ENCODE measurements at places on chromosomes 4 and X.

- no peak for DNase-seq
Observed at GRCh38 chrX:55487143-55487542, 2.5 kb downstream of the USP51 start.

- DNase-seq: no peak
Observed at GRCh38 chrX:48831136-48831908, 4.1 kb downstream of the PCSK1N start.

DNA sequence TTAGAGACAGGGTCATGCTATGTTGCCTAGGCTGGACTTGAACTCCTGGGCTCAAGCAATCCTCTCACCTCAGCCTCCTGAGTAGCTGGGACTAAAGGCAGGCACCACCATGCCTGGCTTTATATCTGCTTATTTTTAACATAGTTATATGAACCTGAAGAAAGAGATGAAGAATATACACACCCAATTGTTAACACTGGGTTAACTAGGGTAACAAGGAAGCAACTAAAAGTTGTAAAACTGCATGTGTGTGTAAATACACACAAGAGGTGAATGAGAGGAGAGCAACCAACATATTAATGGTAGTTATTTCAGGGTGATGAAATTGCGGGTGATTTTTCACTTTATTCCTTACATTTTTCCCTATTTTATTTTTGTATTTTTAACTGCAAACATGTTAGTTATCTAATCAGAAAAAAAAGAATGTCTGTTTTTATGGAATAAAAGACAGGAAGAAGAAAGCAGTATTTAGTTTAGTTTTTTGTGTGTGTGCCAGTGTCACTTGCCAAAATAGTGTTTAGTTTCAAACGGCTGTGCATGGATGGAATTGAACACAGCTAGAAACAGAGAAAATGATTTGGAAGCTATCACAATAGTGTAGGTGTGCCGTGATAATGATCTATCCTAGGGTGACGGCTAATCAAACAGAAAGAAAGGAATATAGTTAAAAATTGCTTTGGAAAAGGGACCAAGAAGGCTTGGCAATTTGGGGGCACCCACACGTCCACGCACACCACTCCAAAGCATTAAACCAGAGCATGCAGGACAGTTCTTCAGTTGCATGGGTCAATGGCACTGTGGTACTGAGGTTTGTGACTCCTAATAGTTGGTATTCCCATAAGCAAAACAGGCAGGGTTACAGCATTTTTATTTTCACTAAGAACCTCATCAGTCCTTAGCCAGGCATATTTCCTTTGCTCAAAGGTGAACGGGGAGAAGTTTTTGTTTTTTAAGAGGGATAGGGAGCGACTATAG lies 89.1 kb upstream of the KLHL13 start:
- no peak for DNase-seq

GRCh38 chrX:140713174-140713539 lies 3.6 kb downstream of the LINC00632 start:
- DNase-seq: no peak

DNA sequence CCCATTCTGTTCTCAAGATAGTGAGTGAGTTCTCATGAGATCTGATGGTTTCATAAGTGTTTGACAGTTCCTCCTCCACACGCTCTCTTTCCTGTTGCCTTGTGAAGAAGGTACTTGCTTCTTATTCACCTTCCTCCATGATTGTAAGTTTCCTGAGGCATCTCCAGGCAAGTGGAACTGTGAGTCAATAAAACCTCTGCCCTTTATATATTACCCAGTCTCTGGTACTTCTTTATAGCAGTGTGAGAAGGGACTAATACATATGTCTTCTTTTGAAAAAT lies 58.4 kb downstream of the CFAP299 start:
- DNase-seq: no peak
